Left ventricle myocardium inferior (tissue), 1 donor: ENCODE measurements at places on chromosomes 4 and X. TPM values are rescaled to one million over a fixed set of nuclear protein-coding genes. Genes with fewer than 3 reads are reported as not detected.

- no peak for DNase-seq
- no peak overlapping the region for H3K4me3 ChIP-seq
- no peaks in the 10 kb centered on the region for H3K27me3 ChIP-seq
- H3K36me3 ChIP-seq = no peaks in the 10 kb centered on the region
- H3K4me1 ChIP-seq = no peaks in the 10 kb centered on the region
These were observed 81.1 kb downstream of the FAAH2 start for GRCh38 chrX:57367649-57368048.

- no peaks in the 10 kb centered on the region for H3K27me3 ChIP-seq
- no peak for DNase-seq
- H3K27ac ChIP-seq = no peak overlapping the region
- H3K4me1 ChIP-seq = peaks cover 80% of the 10 kb centered on the region
These were observed 6.0 kb downstream of the RBPJ start for GRCh38 chr4:26326791-26327190.

DNA sequence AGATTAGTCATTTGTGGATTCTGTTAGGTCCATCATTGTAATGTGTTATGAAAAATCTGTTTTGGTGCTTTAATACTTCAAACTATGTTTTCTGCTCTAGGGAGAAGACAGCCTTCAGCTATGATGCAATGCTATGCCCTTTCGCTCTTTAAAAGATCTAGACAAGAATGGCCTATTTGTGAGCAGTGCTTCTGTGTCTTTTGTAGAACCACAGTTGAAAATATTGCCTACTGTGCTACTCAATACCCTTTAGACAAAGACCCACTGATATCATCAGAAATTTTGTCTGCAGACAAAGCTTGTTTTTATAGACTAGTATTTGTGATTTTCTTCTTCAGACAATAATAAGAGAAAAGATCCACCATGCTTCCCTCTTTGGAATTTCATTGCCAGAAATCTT, 44.6 kb upstream of the SLITRK2 start:
- H3K4me3 ChIP-seq = no peak overlapping the region
- no peak overlapping the region for H3K27ac ChIP-seq
- no peak for DNase-seq

GRCh38 chr4:169485791-169486742, 126.3 kb downstream of the NEK1 start:
- no peak for DNase-seq
- H3K27me3 ChIP-seq = no peaks in the 10 kb centered on the region
- no peaks in the 10 kb centered on the region for H3K4me1 ChIP-seq
- no peak overlapping the region for H3K4me3 ChIP-seq

GRCh38 chr4:77619408-77619807, 13.8 kb downstream of the CXCL13 start:
- H3K27ac ChIP-seq = no peak overlapping the region
- no peaks in the 10 kb centered on the region for H3K36me3 ChIP-seq
- DNase-seq = no peak
- H3K4me1 ChIP-seq = peaks cover 4% of the 10 kb centered on the region

GRCh38 chr4:133402616-133403015, 253.5 kb downstream of the PCDH10 start:
- H3K36me3 ChIP-seq = no peaks in the 10 kb centered on the region
- H3K4me3 ChIP-seq = no peak overlapping the region
- no peaks in the 10 kb centered on the region for H3K27me3 ChIP-seq
- no peak overlapping the region for H3K27ac ChIP-seq

- H3K4me1 ChIP-seq = no peaks in the 10 kb centered on the region
- H3K27me3 ChIP-seq = no peaks in the 10 kb centered on the region
- no peak overlapping the region for H3K27ac ChIP-seq
- H3K4me3 ChIP-seq = no peak overlapping the region
- no peak for DNase-seq
- H3K36me3 ChIP-seq = no peaks in the 10 kb centered on the region
These were observed 139.9 kb downstream of the NDST3 start for GRCh38 chr4:118173956-118174725.

DNA sequence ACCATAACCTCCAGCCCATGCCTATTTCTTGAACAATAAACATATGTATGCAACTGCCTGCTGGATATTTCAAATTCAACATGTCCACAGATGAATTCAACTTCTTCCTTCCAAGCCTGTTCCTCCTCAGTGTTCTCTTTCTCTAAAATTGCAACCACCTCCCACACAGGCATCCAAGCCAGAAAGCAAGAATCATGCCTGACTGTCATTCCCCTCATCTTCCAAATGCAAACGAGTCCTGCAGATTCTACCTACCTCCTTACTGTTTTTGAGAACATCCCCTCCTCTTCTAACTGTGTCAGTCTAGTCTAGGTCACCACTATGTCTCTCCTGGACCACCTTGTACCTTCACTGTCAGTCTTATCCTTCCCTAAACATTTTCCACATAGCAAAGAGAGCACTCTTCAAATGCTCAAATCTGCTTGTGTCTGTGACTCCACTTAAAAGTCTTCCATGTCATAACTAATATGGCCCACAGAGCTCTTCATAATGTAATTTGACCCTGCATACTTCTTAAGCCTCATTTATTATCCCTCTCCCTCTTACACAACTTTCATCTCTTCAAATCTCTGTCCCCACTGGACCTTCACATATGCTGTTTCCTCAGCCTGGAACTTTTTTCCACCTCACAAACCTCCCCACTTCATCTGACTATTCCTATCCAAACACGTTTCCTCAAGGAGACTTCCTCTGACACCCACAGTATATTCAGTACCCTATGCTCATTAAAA, 25.7 kb downstream of the MAPK10 start:
- H3K36me3 ChIP-seq = no peaks in the 10 kb centered on the region
- H3K4me1 ChIP-seq = no peaks in the 10 kb centered on the region
- no peaks in the 10 kb centered on the region for H3K27me3 ChIP-seq
- no peak for DNase-seq
- no peak overlapping the region for H3K4me3 ChIP-seq

DNA sequence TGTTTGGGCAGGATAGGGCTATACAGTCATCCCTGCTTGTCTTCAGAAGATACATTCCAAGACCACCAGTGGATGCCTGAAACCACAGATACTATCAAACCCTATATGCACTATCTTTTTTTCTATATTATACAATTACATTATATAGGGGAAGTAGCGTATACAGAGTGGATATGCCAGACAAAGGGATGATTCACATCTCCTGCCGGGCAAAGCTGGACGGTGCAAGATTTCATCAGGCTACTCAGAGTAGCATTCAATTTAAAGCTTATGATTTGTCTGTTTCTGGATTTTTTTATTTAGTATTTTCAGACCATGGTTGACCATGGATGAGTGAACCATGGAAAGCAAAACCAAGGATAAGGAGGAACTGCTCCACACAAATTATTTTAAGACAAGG, 7.0 kb upstream of the AMTN start:
- no peaks in the 10 kb centered on the region for H3K36me3 ChIP-seq
- peaks cover 21% of the 10 kb centered on the region for H3K27me3 ChIP-seq
- no peak overlapping the region for H3K4me3 ChIP-seq
- no peaks in the 10 kb centered on the region for H3K4me1 ChIP-seq
- DNase-seq = no peak

DNA sequence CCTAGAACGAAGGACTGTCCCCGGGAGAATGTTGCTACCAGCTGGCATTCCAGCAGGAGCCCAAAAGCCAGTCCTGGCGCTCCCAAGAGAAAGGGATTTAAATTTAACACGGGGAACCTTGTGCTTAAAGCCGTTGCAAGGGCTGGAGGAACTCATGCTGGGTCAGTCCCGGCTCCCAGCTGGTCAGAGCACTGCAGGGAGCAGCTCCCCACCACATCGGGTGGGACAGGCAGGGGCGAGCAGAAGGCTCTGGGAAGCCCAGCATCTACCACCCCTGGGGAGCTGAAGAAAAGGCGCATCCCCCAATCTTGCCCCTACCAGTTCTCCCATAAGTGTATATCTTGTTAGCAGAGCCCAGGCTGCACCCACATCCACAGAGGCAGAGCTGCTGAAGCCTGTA, 15.7 kb downstream of the CFAP99 start:
- no peak overlapping the region for H3K4me3 ChIP-seq
- no peak for DNase-seq
- no peaks in the 10 kb centered on the region for H3K4me1 ChIP-seq
- no peak overlapping the region for H3K27ac ChIP-seq
- H3K36me3 ChIP-seq = no peaks in the 10 kb centered on the region
- peaks cover 8% of the 10 kb centered on the region for H3K27me3 ChIP-seq

DNA sequence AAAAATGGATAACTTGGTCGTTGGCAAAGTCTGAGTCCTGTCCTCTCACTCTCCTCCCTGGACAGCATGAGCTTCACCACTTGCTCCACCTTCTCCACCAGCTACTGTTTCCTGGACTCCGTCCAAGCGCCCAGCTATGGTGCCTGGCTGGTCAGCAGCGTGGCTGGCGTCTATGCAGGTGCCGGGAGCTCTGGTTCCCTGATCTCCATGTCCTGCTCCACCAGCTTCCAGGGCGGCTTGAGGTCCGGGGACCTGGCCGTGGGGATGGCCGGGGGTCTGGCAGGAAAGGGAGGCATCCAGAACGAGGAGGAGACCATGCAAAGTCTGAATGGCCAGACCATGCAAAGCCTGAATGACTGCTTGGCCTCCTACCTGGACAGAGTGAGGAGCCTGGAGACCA, 100.8 kb downstream of the NCAPG start:
- H3K27me3 ChIP-seq = no peaks in the 10 kb centered on the region
- H3K4me3 ChIP-seq = no peak overlapping the region
- H3K4me1 ChIP-seq = no peaks in the 10 kb centered on the region
- H3K36me3 ChIP-seq = peaks cover 16% of the 10 kb centered on the region
- DNase-seq = no peak

DNA sequence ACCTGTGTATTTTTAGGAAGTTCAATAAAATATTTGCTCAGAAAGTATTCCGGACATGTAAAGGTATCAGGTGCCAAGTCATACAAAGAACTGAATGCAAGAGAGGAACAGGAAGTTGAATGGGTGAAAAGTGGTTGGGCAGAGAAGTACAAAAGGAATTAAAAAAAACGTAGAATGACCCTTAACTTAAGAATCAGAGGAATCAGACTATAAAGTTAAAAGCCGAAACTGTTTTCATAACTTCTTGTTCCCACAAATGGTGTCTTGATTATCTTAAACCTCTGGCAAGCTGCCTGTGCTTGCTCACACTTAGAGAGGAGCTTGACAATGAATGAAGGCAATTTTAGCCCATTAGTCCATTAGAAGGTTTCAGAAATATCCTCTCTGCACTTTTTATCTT, 81.6 kb upstream of the HHIP start:
- no peaks in the 10 kb centered on the region for H3K27me3 ChIP-seq
- H3K4me3 ChIP-seq = no peak overlapping the region
- H3K4me1 ChIP-seq = no peaks in the 10 kb centered on the region
- H3K27ac ChIP-seq = no peak overlapping the region

DNA sequence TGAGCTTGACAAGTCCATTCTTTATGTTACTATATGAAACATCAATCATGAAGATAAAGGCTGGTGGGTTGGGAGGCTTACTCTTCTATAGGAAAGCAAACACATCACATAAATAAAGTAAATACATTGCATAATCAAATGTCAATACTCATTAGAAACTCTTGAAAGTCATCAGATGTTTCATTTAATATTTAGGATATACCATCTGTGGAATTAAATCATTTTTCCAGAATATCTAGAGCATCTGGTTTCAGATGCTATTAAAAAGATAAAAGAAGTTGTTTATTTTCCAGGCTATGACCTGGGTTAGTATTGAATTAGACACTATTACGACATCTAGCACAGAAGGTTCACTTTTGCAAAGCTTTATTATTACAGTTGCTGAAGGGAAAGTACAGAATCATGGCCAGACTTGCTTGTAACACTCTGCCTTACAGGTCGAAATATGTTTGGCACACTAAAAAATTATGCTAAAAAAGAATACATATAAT, 72.6 kb downstream of the METTL14 start:
- H3K27ac ChIP-seq = peak overlapping the region; percentile 89
- H3K27me3 ChIP-seq = no peaks in the 10 kb centered on the region
- peaks cover 5% of the 10 kb centered on the region for H3K36me3 ChIP-seq
- H3K4me1 ChIP-seq = peaks cover 100% of the 10 kb centered on the region
- no peak overlapping the region for H3K4me3 ChIP-seq

DNA sequence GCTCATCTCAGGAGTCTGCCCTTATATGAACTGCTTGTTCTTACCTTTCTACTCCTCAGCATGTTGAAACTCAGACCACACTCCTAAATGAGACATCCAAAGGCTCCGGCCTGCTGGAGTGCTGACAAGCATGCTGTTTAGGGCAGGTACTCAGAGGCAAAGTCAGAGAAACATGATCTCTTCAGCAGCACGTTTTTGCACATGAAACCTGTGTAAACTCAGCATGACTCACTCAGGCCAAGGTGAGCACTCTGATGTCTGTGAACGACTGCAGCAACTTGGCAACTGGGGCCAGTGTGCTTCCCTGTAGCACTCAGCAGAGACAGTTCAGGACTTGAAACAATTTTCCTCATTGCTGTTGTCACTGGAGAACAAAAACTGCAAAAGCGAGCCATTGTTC, 109.6 kb downstream of the PACRGL start:
- H3K27ac ChIP-seq = no peak overlapping the region
- no peaks in the 10 kb centered on the region for H3K27me3 ChIP-seq
- no peaks in the 10 kb centered on the region for H3K4me1 ChIP-seq
- no peak overlapping the region for H3K4me3 ChIP-seq
- no peaks in the 10 kb centered on the region for H3K36me3 ChIP-seq
- DNase-seq = no peak

DNA sequence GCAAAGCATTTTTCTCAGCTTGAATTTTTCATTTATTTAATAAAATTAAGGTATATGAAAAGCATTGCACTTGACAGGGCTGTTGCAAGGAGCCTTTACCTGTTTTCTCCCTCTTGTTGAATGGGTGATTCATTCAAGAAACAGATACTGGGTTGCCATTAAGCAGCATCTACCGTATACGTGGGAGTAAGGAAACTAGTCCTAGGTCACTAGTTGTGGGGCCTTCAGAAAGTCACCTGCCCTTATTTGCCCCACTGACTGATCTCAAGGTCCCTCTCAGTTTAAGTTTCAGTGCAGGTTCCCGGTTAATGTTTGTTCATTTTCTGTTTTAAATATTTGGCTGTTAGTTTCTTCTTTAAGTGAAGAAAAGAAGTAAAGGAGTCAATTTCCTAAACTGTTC, 34.0 kb downstream of the LHFPL1 start:
- no peaks in the 10 kb centered on the region for H3K27me3 ChIP-seq
- H3K4me1 ChIP-seq = no peaks in the 10 kb centered on the region
- no peak for DNase-seq
- H3K27ac ChIP-seq = no peak overlapping the region
- H3K4me3 ChIP-seq = no peak overlapping the region

- H3K4me1 ChIP-seq = peaks cover 25% of the 10 kb centered on the region
- no peaks in the 10 kb centered on the region for H3K27me3 ChIP-seq
- H3K4me3 ChIP-seq = no peak overlapping the region
- peaks cover 95% of the 10 kb centered on the region for H3K36me3 ChIP-seq
- no peak for DNase-seq
These were observed 22.1 kb downstream of the NELFA start for GRCh38 chr4:1986578-1987210.

ANOS1 gene
- 5.0 TPM for total RNA-seq

GPRASP3 gene
- 4.8 TPM for total RNA-seq

SH3RF1 gene
- 8.8 TPM for total RNA-seq

NXF2B gene
- not detected for total RNA-seq

CXCL3 gene
- 0.30 TPM for total RNA-seq

TCEAL7 gene
- 2.6 TPM for total RNA-seq

TREX2 gene
- total RNA-seq = not detected

GUCY2F gene
- not detected for total RNA-seq

SORCS2 gene
- 1.2 TPM for total RNA-seq
